CD4-positive, CD25-positive, alpha-beta regulatory T cell (primary cell): ENCODE measurements at places on chromosomes 5 and 9. TPM values are rescaled to one million over a fixed set of nuclear protein-coding genes. Genes with fewer than 3 reads are reported as not detected.
A peak's percentile ranks its signal among the peaks of the same experiment; 100 is the strongest.

DNA sequence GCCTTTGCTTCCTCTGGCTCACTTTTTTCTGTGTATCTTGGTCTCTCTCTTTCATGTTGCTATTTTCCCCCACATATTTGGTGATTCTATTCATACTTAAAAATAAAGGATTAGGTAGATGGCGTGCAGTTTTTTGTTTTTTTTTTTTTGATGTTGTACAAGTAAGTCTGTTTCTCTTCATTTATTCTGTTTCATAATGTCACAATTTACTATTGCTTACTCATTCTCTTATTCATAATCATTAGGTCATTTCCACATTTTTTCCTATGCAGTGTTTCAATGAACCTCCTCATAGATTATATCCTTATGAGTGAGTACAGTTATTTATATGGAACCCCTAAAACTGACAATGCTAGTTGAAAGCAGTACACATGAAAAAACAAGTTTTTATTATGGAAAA, 136.3 kb downstream of the APBA1 start:
- DNase-seq: no peak

GRCh38 chr5:116658141-116658540, 83.5 kb upstream of the SEMA6A start:
- DNase-seq: no peak

- DNase-seq: no peak
Observed at GRCh38 chr9:18798106-18798505, 234.9 kb downstream of the SAXO1 start.

GRCh38 chr9:112664531-112664930, 53.4 kb downstream of the INIP start:
- no peak for DNase-seq

DNA sequence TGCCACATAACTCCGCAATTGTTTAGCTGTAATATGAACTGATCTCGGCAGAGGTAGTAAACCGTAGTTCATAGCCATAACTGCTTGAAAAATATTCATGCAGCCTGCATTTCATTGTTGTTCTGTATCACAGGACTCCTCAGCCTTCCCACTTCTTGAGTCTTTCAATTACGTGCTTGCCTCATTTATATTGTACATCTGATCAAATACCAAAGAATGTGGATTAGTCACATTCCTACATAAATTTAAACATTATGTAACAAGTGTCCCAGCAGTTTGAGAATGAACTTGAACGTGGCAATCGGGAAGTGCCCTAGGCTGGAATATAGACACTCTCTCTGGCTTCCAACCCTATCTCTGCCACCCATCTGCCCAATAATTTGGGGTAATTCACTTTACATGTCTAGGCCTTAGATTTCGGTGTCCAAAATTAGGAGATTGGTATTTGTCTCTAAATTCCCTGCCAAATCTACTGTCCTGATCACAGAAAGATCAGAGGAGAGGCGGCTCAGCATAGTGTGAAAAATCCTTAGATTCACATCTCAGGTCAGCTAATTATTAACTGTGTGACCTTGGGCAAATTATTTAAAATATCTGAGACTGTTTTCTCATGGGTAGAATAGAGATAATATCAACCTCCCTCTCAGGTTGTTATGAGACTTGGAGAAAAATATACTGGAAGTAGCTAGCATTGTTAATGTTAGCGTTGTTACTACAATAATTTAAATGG, 215.1 kb upstream of the RFX3 start:
- no peak for DNase-seq

- no peak for DNase-seq
Observed at GRCh38 chr9:21543187-21543586, 61.1 kb upstream of the IFNE start.

DNA sequence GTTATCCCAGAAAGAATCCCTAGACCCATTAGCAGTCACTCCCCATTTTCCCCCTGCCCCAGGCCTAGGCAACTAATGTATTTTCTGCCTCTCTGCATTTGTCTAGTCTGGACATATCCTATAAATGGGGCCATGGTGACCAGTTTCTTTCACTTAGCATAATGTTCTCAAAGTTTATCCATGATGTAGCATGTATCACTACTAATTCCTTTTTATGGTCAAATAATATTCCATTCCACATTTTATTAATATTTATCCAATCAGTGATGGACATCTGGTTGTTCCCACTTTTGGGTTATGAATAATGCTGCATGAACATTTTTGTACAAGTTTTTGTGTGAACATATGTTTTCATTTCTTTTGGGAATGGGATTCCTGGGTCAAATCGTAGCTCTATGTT, 1.5 kb downstream of the FCHO2 start:
- DNase-seq: no peak

DNA sequence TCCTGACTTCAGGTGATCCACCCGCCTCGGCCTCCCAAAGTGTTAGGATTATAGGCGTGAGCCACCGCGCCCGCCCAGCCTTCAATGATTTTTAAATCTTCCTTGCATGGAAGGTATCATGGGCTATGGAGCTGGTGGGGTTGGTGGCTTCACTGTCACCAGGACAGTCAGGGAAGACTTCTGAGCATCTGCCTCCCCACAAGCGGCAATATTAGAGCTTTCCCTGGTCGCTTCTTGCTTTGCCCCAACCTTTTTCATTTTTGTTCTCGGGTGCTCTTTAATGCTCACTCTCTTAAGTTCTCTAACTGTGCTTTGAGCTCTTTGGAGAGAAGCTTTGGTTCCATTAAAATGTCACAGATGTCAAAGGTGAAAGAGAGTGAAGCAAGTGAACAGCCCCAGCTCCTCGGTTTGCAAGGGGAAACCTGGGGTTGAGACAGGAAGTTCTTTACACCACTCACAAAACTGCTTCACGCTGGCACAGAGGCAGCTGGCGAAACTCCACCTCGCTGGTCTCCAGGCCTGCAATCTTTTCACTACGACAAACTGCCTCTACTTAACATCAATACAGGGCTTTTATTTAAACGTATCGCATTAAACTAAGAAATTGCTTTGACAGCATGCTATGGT, 142.5 kb upstream of the RETREG1 start:
- DNase-seq: peak; percentile 22

Gene AK8
- not detected for polyA plus RNA-seq

Gene GPX8
- polyA plus RNA-seq: not detected

Gene C7
- polyA plus RNA-seq: not detected

Gene OMD
- not detected for polyA plus RNA-seq

Gene ZNG1E
- 33.2 TPM for polyA plus RNA-seq
